ENCODE measurements at places on chromosomes 3 and 15. TPM values are rescaled to one million over a fixed set of nuclear protein-coding genes. Genes with fewer than 3 reads are reported as not detected.

The LRRC2 gene
- total RNA-seq, result 0.36 TPM

The CACNA1D gene
- total RNA-seq, result 0.41 TPM

The GNAT1 gene
- total RNA-seq, result not detected

The CCR2 gene
- not detected for total RNA-seq

The SPCS1 gene
- total RNA-seq, result 119 TPM

The CTXND1 gene
- total RNA-seq, result not detected

The SLC9A9 gene
- 1.5 TPM for total RNA-seq

DNA sequence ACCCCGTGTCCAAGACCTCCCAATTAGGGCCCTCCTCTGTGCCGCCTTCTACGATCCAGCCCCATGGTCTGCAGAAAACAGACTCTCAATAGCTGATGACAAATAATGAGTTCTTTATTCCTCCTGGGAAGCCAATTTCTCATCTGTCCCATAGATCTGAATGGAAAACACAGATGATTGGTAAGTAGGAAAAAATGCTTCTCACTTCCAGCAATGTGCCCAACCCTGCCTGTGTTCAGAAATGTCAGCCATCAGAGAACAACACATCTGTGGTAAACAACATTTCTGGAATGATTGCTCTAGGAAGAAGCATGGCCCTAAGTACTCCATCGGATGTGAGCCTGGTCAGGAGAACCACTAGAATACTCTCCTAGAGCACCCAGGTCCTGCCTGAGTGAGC is 240.5 kb upstream of the HES1 start:
- peaks cover 17% of the 10 kb centered on the region for H3K27me3 ChIP-seq
- H3K4me1 ChIP-seq, result no peaks in the 10 kb centered on the region
- no peak overlapping the region for H3K4me3 ChIP-seq
- DNase-seq, result peak; percentile 8
- no peaks in the 10 kb centered on the region for H3K36me3 ChIP-seq
- H3K27ac ChIP-seq, result no peak overlapping the region

- H3K27me3 ChIP-seq, result peaks cover 96% of the 10 kb centered on the region
- H3K36me3 ChIP-seq, result no peaks in the 10 kb centered on the region
- peaks cover 12% of the 10 kb centered on the region for H3K4me1 ChIP-seq
- no peak for DNase-seq
- H3K27ac ChIP-seq, result no peak overlapping the region
- no peak overlapping the region for H3K4me3 ChIP-seq
Observed at GRCh38 chr15:76340198-76340802, 3.7 kb downstream of the ISL2 start.

DNA sequence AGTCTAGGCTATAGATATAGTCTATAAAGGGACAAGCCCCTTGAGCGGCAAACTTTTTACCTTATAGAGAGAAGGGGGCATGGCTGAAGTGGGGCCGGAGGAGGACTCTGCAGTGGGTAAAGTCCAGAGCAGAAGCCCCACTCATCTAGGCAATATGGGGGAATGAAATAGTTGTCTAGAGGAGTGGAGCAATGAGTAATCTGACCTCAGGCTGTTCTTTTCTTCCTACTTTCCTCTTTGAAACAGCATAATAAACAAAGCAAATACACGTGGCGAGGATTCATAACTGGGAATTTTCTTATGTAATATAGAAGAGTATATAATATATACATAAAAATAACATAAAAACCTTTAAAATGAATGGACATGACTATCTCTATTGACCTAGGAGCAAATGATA is 546.4 kb upstream of the ZNF385D start:
- DNase-seq, result no peak
- H3K27me3 ChIP-seq, result no peaks in the 10 kb centered on the region
- H3K4me3 ChIP-seq, result no peak overlapping the region
- no peaks in the 10 kb centered on the region for H3K4me1 ChIP-seq

DNA sequence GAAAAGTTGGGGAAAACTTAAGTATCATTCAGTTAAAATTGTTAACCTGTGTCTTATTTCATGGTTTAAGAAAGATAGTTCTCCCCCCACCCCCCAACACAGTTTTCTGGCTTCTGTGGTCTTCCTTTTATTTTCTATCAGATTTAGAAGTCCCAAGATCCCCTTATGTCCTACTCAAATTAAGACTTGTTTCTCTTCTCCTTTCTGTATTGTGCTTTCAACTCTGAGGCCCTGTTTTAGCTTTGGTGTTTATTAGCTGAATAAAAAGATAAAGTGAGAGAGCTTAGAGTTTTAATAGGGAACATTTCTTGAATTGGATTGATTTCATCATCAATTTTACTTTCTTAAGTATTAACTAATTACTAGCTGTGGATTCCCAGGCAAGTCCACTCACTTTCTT is 62.6 kb downstream of the AKAP13 start:
- no peak for DNase-seq
- no peak overlapping the region for H3K4me3 ChIP-seq
- H3K36me3 ChIP-seq, result no peaks in the 10 kb centered on the region
- no peak overlapping the region for H3K27ac ChIP-seq
- H3K4me1 ChIP-seq, result peaks cover 6% of the 10 kb centered on the region

DNA sequence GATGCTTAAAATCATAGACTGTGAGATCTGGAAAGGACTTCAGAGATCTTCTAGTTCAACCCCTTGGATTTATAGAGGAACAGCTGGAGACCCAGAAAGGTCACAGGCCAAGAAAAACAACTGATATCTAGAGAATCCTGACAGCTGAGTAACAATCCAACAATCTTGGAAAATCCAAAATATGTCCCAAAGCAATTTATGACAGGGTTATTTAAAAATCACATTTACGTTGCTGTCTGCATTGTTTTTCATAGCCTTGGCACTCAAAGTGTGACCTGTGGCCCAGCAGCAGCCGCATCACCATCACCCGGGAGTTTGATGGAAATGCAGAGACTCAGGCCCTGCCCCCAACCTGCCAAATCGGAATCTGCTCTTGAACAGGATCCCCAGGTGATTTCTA is 78.8 kb downstream of the FBN1 start:
- H3K27ac ChIP-seq, result peak overlapping the region; percentile 85
- DNase-seq, result peak; percentile 72
- no peak overlapping the region for H3K4me3 ChIP-seq
- H3K4me1 ChIP-seq, result peaks cover 31% of the 10 kb centered on the region
- no peaks in the 10 kb centered on the region for H3K27me3 ChIP-seq

DNA sequence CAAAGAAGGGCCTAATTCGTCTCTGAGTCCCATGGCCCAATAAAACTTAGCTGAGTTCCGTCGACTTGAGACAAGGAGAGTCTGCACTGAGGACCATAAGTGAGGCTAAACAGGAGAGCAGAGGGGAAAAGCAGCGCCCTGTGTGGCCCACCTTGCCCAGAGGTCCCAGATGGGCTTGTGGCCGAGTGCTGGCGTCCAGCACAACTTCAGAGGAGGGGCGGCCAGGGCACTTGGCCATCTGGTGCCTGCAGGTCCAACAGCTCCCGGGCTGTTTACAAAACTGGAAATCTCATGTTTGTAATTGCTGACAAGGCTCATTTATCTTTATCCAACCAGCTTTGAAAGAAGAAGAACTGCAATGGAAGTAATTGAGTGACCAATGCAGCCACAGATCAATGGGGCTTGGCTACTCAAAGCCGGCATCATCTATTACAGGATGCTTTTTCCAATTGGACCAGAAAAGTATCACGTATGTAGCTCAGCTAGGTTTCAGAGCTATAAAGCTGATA is 306.3 kb downstream of the OCA2 start:
- H3K27me3 ChIP-seq, result no peaks in the 10 kb centered on the region
- no peak for DNase-seq
- no peak overlapping the region for H3K27ac ChIP-seq
- no peaks in the 10 kb centered on the region for H3K36me3 ChIP-seq

GRCh38 chr15:55654561-55655031 is 66.5 kb upstream of the PYGO1 start:
- no peak overlapping the region for H3K27ac ChIP-seq
- H3K27me3 ChIP-seq, result no peaks in the 10 kb centered on the region
- H3K4me1 ChIP-seq, result no peaks in the 10 kb centered on the region

GRCh38 chr3:197525706-197526105 is 30.1 kb downstream of the BDH1 start:
- no peak overlapping the region for H3K27ac ChIP-seq
- H3K27me3 ChIP-seq, result no peaks in the 10 kb centered on the region
- H3K36me3 ChIP-seq, result no peaks in the 10 kb centered on the region
- H3K4me3 ChIP-seq, result no peak overlapping the region

DNA sequence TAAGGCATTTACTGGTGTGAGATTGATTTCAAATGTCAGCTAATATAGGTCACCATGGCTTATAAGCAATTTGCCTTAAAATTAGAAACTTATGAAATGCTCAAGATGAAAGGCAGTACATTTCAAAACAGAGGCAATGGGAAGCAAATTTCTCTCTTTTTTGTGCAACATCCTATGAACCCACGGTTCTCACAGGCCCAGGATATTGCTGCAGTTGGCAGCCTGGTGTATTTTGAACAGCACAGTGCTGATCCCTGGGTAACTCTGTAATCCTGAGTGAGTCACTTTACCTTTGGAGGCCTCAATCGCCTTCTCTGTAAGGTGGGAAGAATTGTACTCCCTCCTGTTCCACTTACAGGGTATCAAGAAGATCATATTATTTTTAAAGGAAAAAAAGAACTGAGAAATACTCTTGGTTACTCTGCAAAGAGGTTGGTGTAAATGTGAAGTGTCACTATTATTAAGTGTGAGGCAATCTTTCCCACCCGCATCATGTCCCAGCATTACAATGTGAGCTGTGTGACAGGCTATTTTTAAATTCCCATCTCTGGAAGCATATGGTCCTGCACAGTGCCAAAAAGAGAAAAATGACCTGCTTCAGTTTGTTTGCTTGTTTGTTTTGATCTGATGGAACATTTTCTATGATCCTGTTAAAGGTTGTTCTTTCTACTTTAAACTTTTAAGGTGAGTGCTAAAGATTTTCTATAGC is 190.1 kb upstream of the LPP start:
- no peaks in the 10 kb centered on the region for H3K4me1 ChIP-seq
- no peak overlapping the region for H3K27ac ChIP-seq
- no peak for DNase-seq
- H3K27me3 ChIP-seq, result no peaks in the 10 kb centered on the region
- H3K4me3 ChIP-seq, result no peak overlapping the region

DNA sequence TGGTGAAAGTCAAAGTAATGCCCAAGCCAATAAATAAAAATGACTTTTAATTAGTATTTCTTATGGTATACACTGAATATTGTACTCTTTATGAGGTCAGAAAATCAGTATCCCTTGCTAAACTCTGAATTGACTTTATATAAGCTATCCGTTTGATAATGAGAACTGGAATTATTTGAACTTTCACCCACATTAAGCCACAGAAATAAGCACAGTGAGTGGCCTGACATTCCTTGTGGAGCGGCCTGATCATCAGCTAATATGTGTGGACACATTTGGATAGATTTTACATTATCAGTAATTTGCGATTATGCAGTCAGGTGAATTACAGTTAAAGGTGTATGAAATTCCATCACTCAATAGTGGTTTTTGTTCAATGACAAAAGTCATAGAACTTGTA is 136.0 kb upstream of the CBLB start:
- peak overlapping the region; percentile 56 for H3K4me3 ChIP-seq
- DNase-seq, result peak; percentile 41
- H3K27ac ChIP-seq, result peak overlapping the region; percentile 90
- H3K36me3 ChIP-seq, result no peaks in the 10 kb centered on the region

- peaks cover 9% of the 10 kb centered on the region for H3K4me1 ChIP-seq
- no peak overlapping the region for H3K27ac ChIP-seq
- H3K36me3 ChIP-seq, result no peaks in the 10 kb centered on the region
- H3K27me3 ChIP-seq, result peaks cover 8% of the 10 kb centered on the region
Observed at GRCh38 chr15:81338170-81339007, 14.4 kb upstream of the STARD5 start.

- H3K4me1 ChIP-seq, result peaks cover 32% of the 10 kb centered on the region
- no peaks in the 10 kb centered on the region for H3K27me3 ChIP-seq
- H3K36me3 ChIP-seq, result peaks cover 15% of the 10 kb centered on the region
Observed at GRCh38 chr15:64694816-64695215, 80.6 kb downstream of the RBPMS2 start.

DNA sequence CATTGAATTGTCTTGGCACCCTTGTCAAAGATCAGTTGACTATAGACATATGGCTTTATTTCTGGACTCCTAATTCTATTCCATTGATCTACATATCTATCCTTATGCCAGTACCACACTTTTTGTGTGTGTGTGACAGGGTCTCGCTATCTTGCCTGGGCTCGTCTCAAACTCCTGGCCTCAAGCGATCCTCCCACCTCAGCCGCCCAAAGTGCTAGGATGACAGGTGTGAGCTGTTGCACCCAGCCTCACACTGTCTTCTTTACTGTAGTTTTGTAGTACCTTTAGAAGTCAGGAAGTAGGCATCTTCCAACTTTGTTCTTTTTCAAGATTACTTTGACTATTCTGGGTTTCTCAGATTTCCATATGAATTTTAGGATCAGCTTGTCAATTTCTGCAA is 24.3 kb downstream of the CDAN1 start:
- H3K4me3 ChIP-seq, result no peak overlapping the region
- no peak overlapping the region for H3K27ac ChIP-seq
- DNase-seq, result no peak
- no peaks in the 10 kb centered on the region for H3K27me3 ChIP-seq
- H3K36me3 ChIP-seq, result no peaks in the 10 kb centered on the region
- H3K4me1 ChIP-seq, result peaks cover 6% of the 10 kb centered on the region

GRCh38 chr3:138395865-138396751 is 38.3 kb upstream of the ESYT3 start:
- H3K27me3 ChIP-seq, result no peaks in the 10 kb centered on the region
- H3K36me3 ChIP-seq, result no peaks in the 10 kb centered on the region
- no peak overlapping the region for H3K4me3 ChIP-seq
- DNase-seq, result no peak
- no peak overlapping the region for H3K27ac ChIP-seq
- H3K4me1 ChIP-seq, result peaks cover under 1% of the 10 kb centered on the region
